Activated CD4-positive, alpha-beta T cell treated with anti-CD3 and anti-CD28 coated beads for 4 hours (primary cell): ENCODE measurements at places on chromosomes 7 and 10.
A peak's percentile ranks its signal among the peaks of the same experiment; 100 is the strongest.

GRCh38 chr10:96719850-96720421 is 378 bp downstream of the PIK3AP1 start:
- DNase-seq, result peak; percentile 53

DNA sequence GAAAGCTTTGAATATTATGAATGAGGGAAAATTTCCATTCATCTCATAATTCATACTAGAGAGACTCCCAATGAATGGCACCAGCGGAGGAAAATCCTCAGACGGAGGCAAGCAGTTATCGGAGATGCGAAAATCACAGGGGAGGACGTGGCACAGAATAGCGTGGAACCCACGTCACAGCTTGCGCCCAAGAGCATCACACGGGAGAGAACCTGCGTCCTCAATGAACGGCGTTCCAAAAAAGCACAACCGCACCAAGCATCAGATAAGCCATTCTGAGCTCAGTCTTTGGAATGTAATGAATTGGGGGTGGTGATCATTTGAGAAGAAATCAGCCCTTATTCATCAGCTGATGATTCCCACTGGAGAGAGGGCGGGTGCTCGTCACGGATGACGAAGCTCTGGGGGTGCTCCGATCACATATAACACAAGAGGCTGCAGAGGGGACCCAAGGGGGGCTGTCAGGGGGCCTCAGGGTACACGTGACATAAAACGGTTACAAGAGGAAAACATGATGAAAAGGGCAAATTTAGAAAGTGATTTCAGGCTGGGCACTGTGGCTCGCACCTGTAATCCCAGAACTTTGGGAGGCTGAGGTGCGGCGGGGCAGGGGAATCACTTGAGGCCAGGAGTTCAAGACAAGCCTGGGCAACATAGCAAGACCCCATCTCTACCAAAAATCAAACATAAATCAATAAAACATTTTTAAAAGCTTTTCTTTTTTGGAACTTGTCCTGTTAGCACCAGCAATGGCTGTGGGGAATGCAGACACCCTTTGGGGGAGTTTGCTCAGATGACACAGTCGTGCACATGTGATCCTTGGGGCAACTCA is 33.8 kb upstream of the FIS1 start:
- no peak for DNase-seq

- no peak for DNase-seq
Measured at GRCh38 chr7:71627651-71628050, 495.7 kb downstream of the GALNT17 start.

DNA sequence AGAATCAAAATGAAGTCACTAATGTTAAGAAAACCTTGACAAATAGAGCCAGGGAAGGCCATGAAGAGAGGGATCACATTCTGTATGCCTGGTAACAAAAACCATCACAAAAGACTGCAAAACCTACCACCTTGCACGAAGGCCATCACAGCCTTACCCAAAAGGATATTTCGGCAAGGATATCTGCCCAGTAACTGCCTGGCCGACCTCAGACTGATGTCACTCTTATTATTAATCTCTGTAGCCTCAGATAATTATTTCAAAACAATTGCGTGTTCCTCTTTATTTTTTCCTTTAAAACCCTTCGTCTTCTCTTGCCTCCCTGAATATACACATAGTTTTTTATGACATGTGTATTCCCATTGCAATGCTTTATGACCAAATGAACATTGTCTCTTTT is 52.5 kb downstream of the CDC14C start:
- no peak for DNase-seq

- no peak for DNase-seq
Measured at GRCh38 chr7:140082770-140083169, 20.0 kb upstream of the PARP12 start.

- no peak for DNase-seq
Measured at GRCh38 chr10:74500026-74500704, 326.2 kb upstream of the KAT6B start.

- no peak for DNase-seq
Measured at GRCh38 chr7:54846273-54846672, 87.3 kb upstream of the SEC61G start.

DNA sequence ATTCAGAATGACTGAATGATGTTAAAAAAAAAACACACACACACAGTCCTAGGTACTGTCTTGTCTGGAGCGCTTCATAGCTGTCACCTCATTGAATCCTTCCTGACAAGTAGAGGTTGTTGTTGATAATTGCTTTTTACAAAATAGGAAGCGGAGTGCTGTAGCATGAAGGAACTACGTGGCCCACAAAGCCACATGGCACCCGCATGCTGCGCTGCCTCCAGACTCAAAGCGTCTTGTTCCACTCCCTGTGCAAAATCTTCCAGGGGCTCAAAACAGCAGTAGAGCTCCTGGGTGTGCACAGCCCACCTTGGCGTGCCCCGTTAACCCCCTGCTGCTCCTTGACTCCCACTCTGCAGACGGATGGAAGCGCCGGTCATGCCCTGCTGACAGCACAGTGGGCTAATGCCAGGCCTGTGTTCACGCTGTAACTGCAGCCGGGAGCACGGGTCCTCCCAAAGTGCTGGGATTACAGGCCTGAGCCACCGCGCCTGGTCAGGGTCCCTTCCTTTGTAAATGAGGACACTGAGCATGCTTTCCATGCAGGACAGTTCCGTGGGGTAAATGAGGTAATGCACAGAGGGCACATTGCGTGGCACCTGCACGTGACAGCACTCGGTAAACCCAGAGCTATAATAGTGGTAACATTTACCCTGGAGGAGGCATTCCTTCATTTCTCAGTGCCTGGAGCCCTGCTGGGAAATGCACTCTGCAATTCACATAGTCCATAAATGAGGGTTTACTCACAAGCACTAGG is 91.1 kb upstream of the GNA12 start:
- no peak for DNase-seq

GRCh38 chr10:118300320-118300719 is 41.8 kb downstream of the FAM204A start:
- DNase-seq, result no peak

GRCh38 chr10:48627984-48628609 is 23.2 kb upstream of the ARHGAP22 start:
- no peak for DNase-seq

DNA sequence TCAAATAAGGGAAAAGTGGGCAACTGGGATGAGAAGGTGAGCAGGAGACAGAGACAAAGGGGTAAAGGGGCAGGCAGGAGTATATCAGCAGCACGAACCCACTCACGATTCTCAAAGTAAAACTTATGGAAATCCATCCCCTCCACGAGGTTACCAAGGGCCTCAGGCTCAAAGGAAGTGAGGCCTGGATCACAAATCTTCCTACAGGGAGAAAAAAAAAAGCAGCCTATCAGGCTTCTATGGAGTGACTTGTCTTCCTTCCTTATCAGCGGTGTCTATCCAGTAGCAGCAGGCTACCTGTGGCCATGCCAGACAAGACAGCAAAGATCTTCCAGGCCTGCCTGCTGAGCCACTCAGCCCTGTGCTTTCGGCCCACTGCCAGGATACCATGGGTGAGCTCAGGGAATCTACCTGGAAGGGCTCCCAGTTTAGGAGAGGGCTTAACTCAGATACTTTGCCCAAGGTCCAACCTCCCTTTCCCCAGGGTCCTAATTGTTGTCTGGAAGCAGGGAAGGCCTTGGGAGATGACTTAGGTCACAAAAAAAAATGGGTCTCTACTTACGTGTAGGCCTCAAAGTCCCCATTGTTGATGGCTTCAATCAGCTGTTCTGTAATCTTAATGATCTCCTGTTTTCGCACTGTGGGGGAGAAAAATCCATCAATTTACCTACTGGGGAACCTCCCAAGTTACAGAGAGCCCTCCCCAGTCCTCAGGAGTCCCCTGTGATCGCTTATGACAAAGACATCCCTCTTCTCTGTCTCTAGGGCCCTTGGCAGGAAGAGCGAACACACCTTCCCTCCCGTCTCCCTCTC is 5.7 kb upstream of the NDST2 start:
- DNase-seq, result no peak

- no peak for DNase-seq
Measured at GRCh38 chr7:2725178-2726105, 37.4 kb downstream of the AMZ1 start.

DNA sequence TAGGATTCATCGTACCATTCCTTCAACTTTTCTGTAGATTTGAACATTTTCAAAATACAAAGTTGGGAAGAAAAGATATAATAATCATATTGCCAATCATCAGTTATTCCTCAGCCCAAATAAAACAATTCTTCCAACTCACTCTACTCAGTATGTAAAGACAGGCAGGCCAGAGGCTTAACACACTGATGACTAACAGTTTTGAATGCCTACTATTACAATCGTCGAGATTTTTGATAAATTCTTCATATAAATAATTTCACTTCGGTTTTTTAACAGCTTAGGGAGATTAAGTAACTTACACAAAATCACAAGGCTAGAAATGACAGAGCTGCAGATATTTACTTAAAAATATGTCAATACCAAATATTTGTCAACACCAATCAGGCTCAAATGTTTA is 17.6 kb downstream of the CYTH3 start:
- no peak for DNase-seq

GRCh38 chr7:20220921-20221547 is 3.9 kb upstream of the MACC1 start:
- no peak for DNase-seq

DNA sequence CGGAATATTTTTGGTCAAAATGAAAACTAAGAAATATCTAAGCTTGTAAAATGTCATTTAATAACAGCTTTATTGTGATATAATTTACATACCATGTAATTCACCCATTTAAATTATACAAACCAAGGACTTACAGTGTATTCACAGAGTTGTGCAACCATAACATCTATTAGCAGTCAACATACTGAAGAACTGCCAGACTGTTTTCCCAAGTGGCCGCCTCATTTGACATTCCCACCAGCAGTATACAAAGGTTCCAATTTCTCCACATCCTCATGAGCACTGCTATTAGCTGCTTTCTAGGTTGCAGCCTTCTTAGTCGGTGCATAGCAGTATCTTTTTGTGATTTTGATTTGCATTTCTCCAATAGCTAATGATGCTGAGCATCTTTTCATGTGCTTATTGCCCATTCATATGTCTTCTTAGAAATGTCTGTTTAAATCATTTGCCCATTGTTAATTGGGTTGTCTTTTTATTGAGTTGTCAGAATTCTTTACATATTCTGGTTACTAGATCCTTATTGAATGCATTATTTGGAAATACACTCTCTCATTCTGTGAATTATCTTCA is 153.0 kb upstream of the FGFR2 start:
- no peak for DNase-seq

GRCh38 chr10:65273115-65273514 is 1652.7 kb upstream of the LRRTM3 start:
- no peak for DNase-seq

DNA sequence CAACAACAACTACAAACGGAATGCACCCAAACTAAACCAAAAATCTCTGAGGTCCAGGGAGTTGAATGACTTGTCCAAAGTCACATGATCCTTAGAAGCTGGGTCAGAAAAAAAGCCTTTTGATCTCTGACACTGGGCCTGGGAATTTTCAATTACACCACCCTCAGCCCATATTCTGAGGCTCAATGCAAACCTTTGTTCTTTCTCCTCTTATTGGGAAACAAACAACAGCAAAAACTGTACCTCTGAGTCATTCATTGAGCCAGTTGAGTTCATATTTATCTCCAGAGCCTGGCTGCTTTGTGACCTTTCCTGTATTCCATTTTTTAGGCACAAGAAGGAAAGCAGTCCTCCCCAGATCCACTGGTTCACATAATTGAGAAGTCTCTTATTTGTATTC is 51.2 kb upstream of the SORCS1 start:
- DNase-seq, result no peak

GRCh38 chr10:9898633-9899395 is 1118.9 kb upstream of the CELF2 start:
- DNase-seq, result no peak

DNA sequence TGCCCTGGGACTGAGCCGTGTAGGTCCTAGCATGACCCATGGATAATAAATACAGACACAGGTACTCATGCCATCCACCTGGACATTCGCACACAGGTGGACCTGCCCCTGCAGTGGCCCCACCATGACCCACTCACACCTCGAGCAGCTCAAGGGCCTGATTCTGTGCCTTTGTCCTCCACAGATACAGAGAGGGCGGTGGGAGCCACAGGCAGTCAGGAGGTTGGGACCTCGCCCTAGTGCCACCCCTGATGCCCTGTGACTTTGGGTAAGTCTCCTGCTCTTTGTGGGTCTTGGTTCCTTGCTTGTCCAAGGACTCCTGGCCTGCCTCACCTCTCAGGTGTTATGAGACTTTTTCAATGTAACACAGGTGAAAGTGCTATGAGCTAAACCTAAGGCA is 42.9 kb downstream of the C10orf120 start:
- no peak for DNase-seq

- no peak for DNase-seq
Measured at GRCh38 chr10:17092216-17092944, 37.2 kb downstream of the CUBN start.

DNA sequence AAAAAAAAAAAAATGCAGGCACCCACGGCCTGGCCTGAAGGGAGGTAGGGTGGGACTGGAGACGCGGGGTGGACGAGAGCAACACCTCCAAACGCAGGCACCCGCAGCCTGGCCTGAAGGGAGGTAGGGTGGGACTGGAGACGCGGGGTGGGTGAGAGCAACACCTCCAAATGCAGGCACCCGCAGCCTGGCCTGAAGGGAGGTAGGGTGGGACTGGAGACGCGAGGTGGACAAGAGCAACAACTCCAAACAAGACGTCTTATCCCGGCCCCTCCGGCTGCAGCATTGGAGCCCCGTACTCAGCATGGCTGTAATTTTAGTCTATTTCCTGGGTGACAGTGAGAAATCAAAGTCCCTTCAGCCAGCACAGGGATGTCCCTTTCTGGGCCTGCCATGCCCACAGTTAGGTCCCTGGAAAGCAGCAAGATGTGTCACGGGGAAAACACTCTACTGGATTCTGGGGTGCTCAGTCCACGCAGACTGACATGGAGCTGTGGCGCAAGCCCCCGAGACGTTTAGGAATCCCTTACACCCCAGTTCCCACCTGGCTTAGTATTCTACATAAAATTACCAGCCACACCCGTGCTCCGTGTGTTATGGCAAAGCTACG is 119.9 kb downstream of the WDR37 start:
- no peak for DNase-seq

- no peak for DNase-seq
Measured at GRCh38 chr7:140698477-140698876, 2.0 kb downstream of the NDUFB2 start.

GRCh38 chr10:31319602-31320549 is 860 bp downstream of the ZEB1 start:
- DNase-seq, result peak; percentile 42

DNA sequence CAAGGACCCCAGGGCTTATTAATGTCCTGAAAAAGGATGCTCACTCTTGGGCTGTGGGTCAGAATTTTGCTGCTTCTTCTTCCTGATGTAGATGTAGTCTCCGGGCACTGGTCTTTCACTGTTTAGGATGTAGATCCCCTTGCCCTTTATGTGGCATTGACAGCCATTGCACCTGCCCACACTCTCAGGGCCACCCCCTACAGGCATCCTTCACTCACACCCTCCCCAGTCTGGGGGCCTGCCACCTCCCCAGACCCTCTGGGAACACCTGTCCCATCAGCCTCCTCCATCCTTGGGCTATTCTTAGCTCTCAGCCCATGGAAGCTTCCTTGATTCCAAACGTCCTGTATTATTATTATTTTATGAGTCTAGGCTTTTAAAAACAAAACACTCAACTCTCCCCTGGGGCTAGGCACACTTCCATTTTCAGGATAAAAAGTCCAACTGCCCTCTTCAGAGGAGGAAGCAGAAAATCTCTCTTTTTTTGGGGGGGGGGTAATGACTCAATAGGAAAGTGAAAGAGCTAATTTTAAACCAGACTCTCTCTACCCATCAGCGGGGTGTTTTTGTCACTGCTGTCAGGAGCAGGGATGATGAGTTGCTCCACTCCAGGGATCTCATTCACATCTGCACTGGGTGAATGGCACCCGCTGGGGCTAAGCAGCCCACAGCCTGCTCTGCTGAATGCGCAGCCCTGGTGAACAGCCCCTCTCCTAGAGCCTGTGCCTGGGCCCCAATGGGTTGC is 11.5 kb upstream of the KLRG2 start:
- DNase-seq, result no peak
